Spleen (tissue), 13 donors: ENCODE measurements at places on chromosomes 3 and 15.

DNA sequence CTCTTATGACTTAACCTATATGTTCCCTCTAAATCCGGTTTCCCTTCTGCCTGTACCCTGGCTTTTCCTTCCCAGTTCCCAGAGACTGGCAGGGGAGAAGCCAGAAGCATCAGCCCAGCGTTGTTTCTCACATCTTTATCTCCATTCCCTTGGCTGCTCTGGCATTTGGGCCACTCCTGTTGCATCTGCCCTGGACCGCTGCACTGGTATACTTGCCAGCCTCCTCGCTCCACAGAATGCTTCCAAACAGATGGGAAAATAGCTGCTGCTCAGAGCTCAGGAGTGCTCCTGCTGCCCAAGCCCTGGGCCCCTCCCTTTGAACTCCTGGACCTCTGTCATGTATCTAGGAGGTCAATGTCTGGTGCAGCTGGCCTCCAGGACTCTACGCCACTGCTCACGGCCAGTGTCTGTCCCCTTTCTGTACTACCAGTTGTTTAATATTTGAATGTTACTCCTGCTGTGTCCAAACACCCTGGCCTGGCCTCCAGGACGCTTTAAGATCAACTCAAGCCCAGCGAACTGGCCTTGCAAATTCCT is 6.8 kb downstream of the SPINT1 start:
- peak; percentile 39 for DNase-seq

DNA sequence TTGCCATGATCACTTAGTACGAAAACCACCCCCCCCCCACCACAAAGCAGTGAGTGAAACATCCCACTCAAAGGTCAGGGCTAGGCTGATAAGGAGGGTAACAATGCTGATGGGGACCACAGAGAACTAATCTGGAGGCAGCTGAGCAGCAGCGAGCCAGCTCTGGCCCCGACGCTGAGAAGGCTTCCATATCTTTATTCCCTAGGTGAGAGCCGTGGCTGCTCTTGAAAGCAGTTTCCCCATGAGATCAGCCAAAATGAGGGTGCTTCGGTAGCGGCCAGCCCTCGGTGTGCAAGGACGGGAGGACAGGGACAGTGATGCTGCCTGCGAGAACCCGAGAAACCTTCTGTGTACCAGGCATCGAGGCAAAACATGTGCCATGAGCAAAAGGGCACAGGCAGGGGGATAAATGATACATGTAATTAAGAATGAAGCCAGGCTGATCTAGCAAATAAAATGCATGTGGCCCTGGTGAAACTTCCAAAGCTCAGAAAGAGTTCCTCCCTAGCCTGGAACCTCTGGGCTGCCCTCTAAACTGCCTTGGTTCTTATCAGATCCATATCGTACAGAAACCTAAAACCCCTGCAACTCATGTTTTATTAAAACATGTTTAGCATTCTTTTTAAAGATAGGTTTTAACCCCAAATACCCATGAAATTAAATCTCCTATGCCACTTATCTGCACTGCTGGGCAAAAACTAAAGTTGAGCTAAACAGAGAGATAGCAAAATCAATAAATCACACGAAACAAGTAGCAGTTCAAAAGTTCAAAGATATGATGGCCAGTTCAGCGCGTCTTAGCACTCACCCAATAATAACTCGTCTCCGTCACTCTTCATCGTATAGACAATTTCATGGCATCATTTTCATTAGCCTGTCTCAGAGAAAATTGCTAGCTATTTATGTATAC is 337.3 kb downstream of the FOXP1 start:
- DNase-seq = no peak

DNA sequence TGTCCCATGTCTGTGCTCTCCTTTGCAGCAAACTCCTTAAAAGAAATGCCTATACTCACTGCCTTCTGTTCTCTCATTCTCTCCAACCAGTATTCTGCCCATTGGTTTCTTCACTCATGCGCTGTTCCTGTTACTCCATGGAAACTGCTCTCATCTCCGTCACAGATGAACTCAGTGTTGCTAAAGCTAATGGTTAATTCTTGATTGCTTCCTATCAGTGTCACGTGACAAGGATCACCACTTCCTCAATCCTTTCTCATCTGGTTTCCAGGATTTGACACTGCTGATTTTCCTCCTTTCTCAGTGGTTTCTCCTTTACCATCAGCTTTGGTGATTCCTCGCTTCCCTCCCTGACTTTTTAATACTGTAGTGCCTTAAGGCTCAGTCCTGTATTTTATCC is 2.6 kb downstream of the DPH3 start:
- DNase-seq = no peak

DNA sequence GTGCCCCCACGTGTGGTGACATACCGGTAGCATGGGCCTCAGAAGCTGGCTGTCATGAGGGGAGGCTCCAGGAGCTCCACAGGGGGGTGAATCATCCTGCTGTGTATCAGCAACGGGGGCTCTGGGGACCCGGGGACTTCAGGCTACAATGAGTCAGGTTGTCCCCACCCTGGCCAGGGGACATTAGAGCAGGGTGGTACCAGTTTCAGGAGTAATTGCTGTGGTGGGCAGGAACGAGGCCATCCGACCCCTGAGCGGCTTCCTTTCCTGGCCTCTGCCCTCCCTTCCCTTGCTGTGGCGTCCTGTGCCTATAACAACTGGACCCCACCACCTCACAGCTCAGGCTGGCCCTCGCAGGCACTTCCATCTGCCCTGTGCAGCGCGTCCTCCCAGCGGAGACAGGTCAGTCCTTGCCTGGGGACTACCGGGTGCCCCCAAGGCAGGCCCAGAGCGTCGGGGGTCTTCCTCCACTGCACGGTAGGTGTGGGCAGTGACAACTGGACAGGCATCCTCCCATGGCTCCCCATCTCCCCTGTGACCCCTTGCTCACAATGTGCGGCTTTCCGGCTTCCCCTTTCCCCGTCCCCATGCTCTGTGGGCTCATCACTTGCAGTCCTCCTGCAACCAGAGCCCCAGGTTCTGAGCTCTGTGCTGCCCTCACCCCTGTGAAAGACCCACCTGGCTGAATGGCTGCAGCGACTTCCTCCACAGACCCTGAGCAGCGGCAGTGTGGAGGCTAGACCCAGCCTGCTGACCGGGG is 57.0 kb downstream of the KLF15 start:
- peak; percentile 66 for DNase-seq

DNA sequence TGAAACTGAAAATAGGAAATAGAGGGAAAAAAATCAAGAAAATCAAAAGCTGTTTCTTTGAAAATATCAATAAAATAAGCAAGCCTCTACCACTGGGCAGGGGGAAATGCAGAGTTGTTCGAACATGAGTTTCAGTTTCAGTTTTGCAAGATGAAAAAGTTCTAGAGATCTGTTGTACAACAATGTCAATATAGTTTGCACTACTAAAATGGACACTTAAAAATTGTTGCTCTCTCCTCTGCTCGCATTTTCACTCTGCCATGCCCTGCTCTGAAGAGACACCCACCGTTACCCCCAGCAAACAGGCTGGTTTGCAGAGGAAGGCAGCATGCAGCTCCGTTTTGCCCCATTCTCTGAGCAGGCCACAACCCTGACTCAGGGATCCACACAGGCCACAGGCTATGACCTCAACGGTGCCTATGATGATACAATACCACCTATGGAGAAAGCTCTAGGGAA is 64.5 kb downstream of the ZNF148 start:
- DNase-seq = no peak

DNA sequence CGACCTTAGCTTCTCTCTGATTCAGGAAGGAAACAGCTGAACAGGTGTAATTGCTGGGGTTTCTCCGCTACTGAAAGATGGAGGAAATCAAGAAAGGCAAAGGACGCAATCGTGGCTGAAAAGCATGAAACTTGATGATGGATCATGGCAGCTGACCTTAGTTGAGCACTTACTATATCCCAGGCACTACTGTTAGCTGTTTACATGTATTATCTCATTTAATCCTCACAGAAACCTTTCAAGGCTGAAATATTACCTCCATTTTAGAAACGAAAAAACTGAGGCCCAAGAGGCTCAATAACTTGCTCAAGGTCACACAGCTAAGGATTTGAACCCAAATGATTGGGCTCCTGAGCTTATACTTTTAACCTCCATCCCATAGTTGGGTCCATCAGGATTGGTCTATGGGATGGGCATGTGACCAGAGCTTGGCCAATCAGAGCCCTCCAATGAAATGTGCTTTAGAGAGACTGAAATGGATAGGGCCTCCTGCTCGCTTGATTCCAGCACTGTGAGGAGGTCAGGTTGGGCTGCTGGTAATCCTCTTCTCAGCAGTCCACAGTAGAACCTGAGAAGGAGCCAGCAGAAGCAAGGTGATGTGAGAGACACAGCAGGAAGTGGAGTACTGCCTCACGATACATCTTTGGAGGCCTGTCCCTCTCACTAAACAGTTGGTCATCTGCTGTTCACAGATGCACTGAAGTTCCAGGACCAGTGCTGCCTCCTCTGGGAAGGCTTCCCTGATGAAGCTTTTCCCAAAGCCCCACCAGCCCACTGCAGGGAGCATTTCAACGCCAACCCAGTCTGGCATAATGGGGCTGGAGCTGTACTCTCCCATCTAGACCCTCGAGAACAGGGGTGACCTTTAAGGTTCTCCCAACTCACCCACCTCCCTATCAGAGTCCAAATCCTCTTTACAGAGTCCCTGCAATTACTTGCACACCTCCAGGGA is 10.4 kb downstream of the CLN6 start:
- no peak for DNase-seq

DNA sequence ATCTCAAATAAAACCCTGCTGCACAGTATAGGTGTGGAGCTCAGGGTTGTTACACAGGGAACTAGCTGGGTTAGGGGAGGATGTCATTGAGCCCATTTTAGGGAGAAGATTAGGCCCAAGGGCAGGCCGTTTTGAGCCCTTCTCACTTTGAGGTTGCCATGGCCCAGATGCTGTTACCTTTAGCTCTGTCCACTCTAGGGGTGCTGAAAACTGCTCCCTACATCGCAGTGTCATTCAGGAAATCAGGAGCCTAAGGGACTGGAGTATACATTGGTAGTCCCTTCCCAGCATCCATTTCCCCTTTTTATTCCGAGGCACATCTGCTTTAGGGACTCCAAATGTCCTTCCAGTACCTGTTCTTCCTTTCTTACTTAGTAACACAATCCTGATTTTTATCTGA is 79.0 kb upstream of the SELENOK start:
- no peak for DNase-seq
